ENCODE measurements at places on chromosomes 12 and 14. TPM values are rescaled to one million over a fixed set of nuclear protein-coding genes. Genes with fewer than 3 reads are reported as not detected.

Gene RFX4
- not detected for total RNA-seq

- DNase-seq: no peak
- H3K27me3 ChIP-seq: no peaks in the 10 kb centered on the region
- H3K4me3 ChIP-seq: no peak overlapping the region
- no peaks in the 10 kb centered on the region for H3K36me3 ChIP-seq
Observed at GRCh38 chr12:129534966-129535750, 368.7 kb downstream of the TMEM132D start.

Gene TMEM233
- not detected for total RNA-seq

Gene HOXC12
- total RNA-seq: not detected

- H3K27me3 ChIP-seq: no peaks in the 10 kb centered on the region
- H3K36me3 ChIP-seq: peaks cover 16% of the 10 kb centered on the region
- peaks cover 42% of the 10 kb centered on the region for H3K4me1 ChIP-seq
- DNase-seq: no peak
Observed at GRCh38 chr12:121653999-121654398, 15.5 kb downstream of the MORN3 start.

DNA sequence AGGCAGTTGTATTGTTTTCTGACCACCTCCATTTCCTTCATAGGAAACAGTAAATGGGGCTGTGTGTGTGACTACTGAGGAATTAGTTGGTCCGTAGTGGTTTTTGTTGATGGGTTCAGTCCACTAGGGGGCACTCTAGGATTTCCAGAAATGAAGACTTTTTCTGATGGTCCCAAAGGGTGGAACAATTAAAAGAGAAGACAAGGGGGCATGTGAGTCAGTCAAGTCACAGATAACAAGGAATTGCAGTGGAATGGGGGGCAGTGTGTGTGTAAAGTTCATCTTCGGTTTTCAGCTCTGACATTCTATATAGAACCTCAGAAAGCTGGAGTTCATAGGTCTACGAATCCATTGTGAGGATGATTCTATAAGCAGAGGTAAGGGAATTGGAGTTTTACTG is 186.6 kb upstream of the OR4E1 start:
- H3K4me1 ChIP-seq: peaks cover 4% of the 10 kb centered on the region
- DNase-seq: peak; percentile 65
- peak overlapping the region; percentile 62 for H3K4me3 ChIP-seq
- H3K27ac ChIP-seq: peak overlapping the region; percentile 57

DNA sequence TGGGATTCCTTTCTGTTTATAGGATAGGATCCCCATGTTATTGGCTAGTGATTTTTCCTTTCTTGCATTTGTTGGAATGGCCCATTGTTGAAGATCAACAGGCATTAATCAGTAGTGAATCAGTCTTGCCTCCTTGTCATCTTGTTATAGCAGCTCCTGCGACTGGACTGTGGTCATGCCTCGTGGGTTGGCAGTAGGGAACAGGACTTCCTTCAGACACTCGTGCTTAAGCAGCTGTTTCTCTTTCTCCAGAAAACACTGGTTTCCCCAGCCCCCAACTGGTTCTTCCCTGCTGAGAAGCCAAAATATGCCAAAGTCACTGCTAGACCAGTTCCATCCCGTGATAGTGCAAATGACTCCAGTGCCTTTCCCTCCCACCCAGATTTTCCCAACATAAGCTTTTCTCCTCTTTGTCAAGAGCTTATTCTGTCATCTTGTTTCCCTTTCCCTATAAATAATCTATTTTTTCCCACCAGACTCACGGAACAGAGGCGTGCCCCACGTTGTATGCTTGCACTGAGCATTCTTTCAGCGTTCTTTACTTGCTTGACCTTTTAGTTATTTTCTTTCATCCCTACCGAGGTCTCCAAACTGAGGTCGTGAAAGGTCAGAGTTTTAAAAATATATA is 83.5 kb downstream of the SAMD4A start:
- H3K4me1 ChIP-seq: peaks cover 19% of the 10 kb centered on the region
- no peak overlapping the region for H3K4me3 ChIP-seq
- H3K27me3 ChIP-seq: peaks cover 26% of the 10 kb centered on the region
- H3K27ac ChIP-seq: no peak overlapping the region
- DNase-seq: peak; percentile 7

- H3K4me3 ChIP-seq: no peak overlapping the region
- H3K4me1 ChIP-seq: no peaks in the 10 kb centered on the region
- no peak for DNase-seq
- no peak overlapping the region for H3K27ac ChIP-seq
- no peaks in the 10 kb centered on the region for H3K36me3 ChIP-seq
- peaks cover 4% of the 10 kb centered on the region for H3K27me3 ChIP-seq
Observed at GRCh38 chr12:38291160-38291559, 25.4 kb upstream of the ALG10B start.

- H3K4me1 ChIP-seq: peaks cover 69% of the 10 kb centered on the region
- peaks cover 38% of the 10 kb centered on the region for H3K36me3 ChIP-seq
- H3K4me3 ChIP-seq: peak overlapping the region; percentile 82
- peak overlapping the region; percentile 97 for H3K27ac ChIP-seq
- no peaks in the 10 kb centered on the region for H3K27me3 ChIP-seq
Observed at GRCh38 chr14:51846631-51847488, 13.6 kb upstream of the GNG2 start.

Gene PLXNC1
- total RNA-seq: 8.8 TPM

GRCh38 chr12:45214071-45214470 is 1.8 kb upstream of the ANO6 start:
- no peak for DNase-seq
- H3K36me3 ChIP-seq: peaks cover 2% of the 10 kb centered on the region
- no peaks in the 10 kb centered on the region for H3K27me3 ChIP-seq
- H3K27ac ChIP-seq: no peak overlapping the region

GRCh38 chr12:39619316-39619659 is 315 bp downstream of the ABCD2 start:
- H3K4me3 ChIP-seq: no peak overlapping the region
- DNase-seq: peak; percentile 53

GRCh38 chr12:10771132-10771733 is 31.2 kb downstream of the TAS2R7 start:
- H3K27ac ChIP-seq: no peak overlapping the region
- peaks cover 27% of the 10 kb centered on the region for H3K27me3 ChIP-seq
- no peak for DNase-seq
- no peak overlapping the region for H3K4me3 ChIP-seq

DNA sequence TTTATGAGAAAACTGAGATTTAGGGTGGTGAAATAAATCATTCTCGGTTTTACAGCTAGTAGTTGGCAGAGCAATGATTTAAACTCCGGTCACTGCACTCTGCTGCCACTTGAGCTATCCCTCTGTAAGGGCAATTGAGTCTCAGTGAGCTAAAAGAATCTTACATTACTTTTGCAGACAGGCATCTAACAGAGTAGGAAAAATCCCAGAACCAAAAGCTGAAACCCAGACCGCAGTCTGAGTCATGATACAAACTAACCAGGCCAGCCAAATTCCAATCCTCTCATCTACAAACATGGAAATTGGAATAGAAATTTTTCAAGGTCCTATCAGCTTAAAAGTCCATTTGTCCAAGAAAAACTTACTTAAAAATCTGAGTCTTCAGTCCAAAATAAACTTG is 73.7 kb downstream of the ANKS1B start:
- H3K27ac ChIP-seq: no peak overlapping the region
- no peak for DNase-seq
- no peaks in the 10 kb centered on the region for H3K36me3 ChIP-seq
- no peaks in the 10 kb centered on the region for H3K4me1 ChIP-seq

- H3K4me1 ChIP-seq: no peaks in the 10 kb centered on the region
- no peak for DNase-seq
- H3K4me3 ChIP-seq: no peak overlapping the region
- no peak overlapping the region for H3K27ac ChIP-seq
- no peaks in the 10 kb centered on the region for H3K27me3 ChIP-seq
- no peaks in the 10 kb centered on the region for H3K36me3 ChIP-seq
Observed at GRCh38 chr14:83044001-83044400, 1510.3 kb upstream of the SEL1L start.

DNA sequence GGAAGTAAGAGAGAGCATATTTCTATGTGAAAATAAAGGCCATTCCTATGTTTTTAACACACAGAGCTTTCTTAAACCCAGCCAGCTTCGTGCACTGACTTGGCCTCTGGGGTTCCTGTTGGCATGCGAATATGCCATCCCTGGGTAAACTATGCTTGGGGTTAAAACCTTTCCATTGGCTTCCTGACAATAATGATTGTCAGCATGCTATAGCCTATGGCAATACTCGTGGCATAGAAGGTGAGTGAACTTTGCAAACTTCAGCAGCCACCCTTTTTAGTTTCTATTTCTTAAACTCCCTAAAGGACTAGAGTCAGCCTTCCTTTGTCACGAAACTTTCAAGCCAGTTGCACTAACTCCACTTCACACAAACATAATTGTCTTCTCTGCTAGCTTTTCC is 148.4 kb upstream of the RGS6 start:
- no peak overlapping the region for H3K4me3 ChIP-seq
- H3K36me3 ChIP-seq: no peaks in the 10 kb centered on the region
- peaks cover 7% of the 10 kb centered on the region for H3K27me3 ChIP-seq
- no peak overlapping the region for H3K27ac ChIP-seq
- no peaks in the 10 kb centered on the region for H3K4me1 ChIP-seq

Gene CMTM5
- total RNA-seq: not detected

DNA sequence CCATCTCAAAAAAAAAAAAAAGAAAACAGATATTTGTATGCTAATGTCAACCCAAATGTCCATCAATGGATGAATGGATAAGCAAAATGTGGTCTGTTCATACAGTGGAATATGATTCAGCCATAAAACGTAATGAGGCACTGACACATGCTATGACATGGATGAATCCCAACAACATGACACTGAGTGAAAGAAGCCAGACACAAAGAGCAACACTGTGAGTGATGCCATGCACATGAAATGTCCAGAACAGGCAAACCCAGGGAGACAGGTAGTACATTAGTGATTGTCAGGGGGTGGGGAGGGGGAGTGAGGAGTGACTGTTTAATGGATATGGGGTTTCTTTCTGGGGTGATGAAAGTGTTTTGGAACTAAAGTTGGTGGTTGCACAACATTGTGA is 50.2 kb downstream of the ARL6IP4 start:
- peaks cover 26% of the 10 kb centered on the region for H3K4me1 ChIP-seq
- peaks cover 8% of the 10 kb centered on the region for H3K36me3 ChIP-seq
- H3K4me3 ChIP-seq: no peak overlapping the region
- no peak for DNase-seq

DNA sequence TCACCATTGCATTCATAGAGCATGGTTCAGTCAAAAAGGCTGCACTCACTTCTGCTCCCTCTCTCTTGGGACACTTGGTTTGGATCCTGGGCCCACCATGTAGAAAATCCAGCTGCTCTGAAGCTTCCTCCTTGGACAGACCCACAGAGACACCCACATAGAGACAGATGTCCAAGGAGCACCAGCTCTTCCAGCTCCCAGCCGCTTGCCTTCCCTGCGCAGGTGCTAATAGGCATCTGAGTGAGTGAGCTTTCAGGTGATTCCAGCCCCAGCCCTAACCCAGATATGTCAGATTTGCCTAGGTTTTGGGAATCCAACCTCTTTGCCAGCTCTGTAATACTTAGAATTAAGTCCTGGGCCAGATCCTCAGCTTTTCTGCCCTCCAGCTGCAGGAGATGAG is 38.6 kb downstream of the DLK1 start:
- no peaks in the 10 kb centered on the region for H3K4me1 ChIP-seq
- DNase-seq: no peak
- peaks cover 1% of the 10 kb centered on the region for H3K27me3 ChIP-seq
- H3K36me3 ChIP-seq: no peaks in the 10 kb centered on the region

GRCh38 chr14:22829661-22830442 is at the start of gene MRPL52:
Gene MRPL52, plus strand, starts transcription at chr14:22829887. Its CDS starts 26 bp downstream, at chr14:22829913.
- peak within 1 kb of the TSS; percentile 98 for H3K27ac ChIP-seq
- peak within 1 kb of the TSS; percentile 88 for H3K4me3 ChIP-seq
- peak; percentile 94 for DNase-seq
- H3K27me3 ChIP-seq: peaks cover 2% of the 10 kb centered on the region

Gene KRT83
- total RNA-seq: not detected

DNA sequence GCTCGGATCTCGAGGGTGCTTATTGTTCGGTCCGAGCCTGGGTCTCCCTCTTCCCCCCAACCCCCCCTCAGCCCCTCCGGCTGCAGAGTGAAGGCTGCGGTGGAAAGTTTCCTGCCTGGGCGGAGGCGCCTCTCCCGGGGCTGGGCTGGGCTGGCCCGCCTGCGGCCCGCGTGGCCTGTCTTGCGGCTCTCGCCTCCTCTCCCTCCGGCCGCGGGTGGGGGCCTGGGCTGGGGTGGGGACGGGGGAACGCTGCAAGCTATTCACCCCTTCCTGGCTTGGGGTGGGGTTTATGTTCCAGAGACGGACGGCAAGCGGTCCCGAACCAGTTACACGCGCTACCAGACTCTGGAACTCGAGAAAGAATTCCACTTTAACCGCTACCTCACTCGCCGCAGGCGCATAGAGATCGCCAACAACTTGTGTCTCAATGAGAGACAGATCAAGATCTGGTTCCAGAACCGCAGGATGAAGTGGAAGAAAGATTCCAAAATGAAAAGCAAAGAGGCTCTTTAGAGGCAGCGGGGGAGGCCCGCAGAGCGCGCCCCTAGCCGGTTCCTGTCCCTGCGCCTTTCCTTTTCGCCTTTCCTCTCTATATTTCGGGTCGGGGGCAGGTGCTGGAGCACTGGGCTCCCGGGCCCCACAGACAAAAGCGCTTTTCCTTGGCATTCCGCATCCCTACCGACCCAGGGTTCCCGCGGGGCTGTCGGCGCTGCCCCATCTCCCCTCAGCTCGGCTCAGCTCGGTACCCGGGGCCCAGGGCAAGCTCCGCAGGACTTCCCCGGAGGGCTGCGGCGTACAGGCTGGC is 1.3 kb downstream of the HOXC5 start:
- DNase-seq: no peak
- H3K36me3 ChIP-seq: no peaks in the 10 kb centered on the region
- peak overlapping the region; percentile 33 for H3K4me3 ChIP-seq
- H3K4me1 ChIP-seq: peaks cover 18% of the 10 kb centered on the region

Gene KRT75
- not detected for total RNA-seq

DNA sequence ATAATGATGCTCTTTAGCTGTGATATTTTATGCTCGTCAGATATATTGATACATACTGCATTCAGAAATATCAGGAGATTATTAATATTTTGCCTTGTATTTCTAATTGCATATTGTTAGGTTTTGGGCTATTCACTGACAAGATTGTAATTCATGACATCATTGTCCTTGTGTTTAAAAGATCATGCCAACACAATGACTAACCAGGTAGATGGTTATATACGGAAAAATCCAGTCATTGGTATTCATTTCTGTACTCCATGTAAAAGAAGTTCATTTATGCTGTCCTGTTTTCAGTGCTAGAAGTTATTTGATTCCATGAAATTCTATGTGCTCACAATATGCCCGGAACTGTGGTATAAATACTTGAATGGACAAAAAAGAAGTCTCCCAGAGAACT is 107.5 kb downstream of the KITLG start:
- no peak overlapping the region for H3K4me3 ChIP-seq
- no peak overlapping the region for H3K27ac ChIP-seq
- no peaks in the 10 kb centered on the region for H3K36me3 ChIP-seq
- no peak for DNase-seq
- H3K4me1 ChIP-seq: no peaks in the 10 kb centered on the region

Gene SLC4A8
- total RNA-seq: 2.7 TPM

Measured in activated CD8-positive, alpha-beta T cell treated with anti-CD3 and anti-CD28 coated beads for 36 hours (primary cell).